Trophoblast cell (in vitro differentiated cells and primary cell): ENCODE measurements at places on chromosomes 4 and X.

GRCh38 chr4:139167774-139168444 lies 9.1 kb downstream of the ELF2 start:
- no peak overlapping the region for H3K27ac ChIP-seq
- H3K36me3 ChIP-seq = no peaks in the 10 kb centered on the region
- peak; percentile 73 for DNase-seq

GRCh38 chr4:139903845-139904244 lies 238.2 kb downstream of the MGST2 start:
- H3K4me3 ChIP-seq = no peak overlapping the region
- no peak for DNase-seq
- no peak overlapping the region for H3K27ac ChIP-seq
- no peaks in the 10 kb centered on the region for H3K27me3 ChIP-seq
- peaks cover 2% of the 10 kb centered on the region for H3K4me1 ChIP-seq

- no peak overlapping the region for H3K27ac ChIP-seq
- H3K4me1 ChIP-seq = no peaks in the 10 kb centered on the region
- H3K4me3 ChIP-seq = no peak overlapping the region
- no peaks in the 10 kb centered on the region for H3K27me3 ChIP-seq
- no peaks in the 10 kb centered on the region for H3K36me3 ChIP-seq
These were observed 148.5 kb downstream of the PPP3CA start for GRCh38 chr4:101198682-101199339.

GRCh38 chr4:40916880-40917279 lies 167.1 kb downstream of the NSUN7 start:
- no peaks in the 10 kb centered on the region for H3K27me3 ChIP-seq
- H3K27ac ChIP-seq = no peak overlapping the region
- no peaks in the 10 kb centered on the region for H3K4me1 ChIP-seq
- H3K36me3 ChIP-seq = peaks cover 3% of the 10 kb centered on the region

- no peak overlapping the region for H3K4me3 ChIP-seq
- H3K27ac ChIP-seq = no peak overlapping the region
- no peak for DNase-seq
- no peaks in the 10 kb centered on the region for H3K27me3 ChIP-seq
These were observed 40.0 kb downstream of the DHX15 start for GRCh38 chr4:24544208-24544988.

DNA sequence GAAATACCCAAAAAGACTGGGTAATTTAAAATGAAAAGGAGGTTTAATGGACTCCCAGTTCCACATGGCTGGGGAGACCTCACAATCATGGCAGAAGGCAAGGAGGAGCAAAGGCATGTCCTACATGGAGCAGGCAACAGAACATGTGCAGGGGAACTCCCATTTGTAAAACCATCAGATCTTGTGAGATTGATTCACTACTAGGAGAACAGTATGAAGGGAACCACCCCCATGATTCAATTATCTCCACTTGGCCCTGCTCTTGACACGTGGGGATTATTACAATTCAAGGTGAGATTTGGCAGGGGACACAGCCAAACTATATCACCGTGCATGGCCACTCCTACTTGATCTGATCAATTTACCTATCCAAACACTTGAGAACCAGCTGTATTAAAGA lies 131.5 kb upstream of the LDB2 start:
- H3K36me3 ChIP-seq = no peaks in the 10 kb centered on the region
- no peak overlapping the region for H3K27ac ChIP-seq
- no peaks in the 10 kb centered on the region for H3K4me1 ChIP-seq
- no peak overlapping the region for H3K4me3 ChIP-seq
- no peak for DNase-seq

DNA sequence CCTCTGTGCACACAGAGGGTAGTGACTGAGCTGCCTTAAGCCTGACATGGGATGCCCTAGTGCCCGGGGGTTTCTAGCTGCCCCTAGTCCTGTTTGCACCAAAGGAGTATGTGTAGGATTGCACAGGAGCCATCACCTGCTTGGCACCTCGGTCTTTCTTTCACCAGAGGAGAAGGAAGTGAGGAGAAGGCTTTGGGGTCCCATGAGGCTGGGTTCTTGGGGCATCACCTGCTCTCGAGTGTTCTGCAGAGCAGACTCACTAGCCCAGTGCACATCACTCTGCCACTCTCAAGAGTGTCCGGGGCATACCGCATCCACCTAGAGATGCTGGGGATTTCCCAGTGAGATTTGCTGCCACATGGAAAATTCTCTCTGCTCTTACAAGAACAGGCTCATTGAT lies 40.5 kb upstream of the GPR78 start:
- H3K36me3 ChIP-seq = no peaks in the 10 kb centered on the region
- H3K27me3 ChIP-seq = no peaks in the 10 kb centered on the region
- H3K27ac ChIP-seq = no peak overlapping the region

GRCh38 chrX:124341396-124342132 lies 4.8 kb upstream of the SH2D1A start:
- H3K27ac ChIP-seq = no peak overlapping the region
- DNase-seq = no peak
- H3K4me1 ChIP-seq = no peaks in the 10 kb centered on the region
- H3K4me3 ChIP-seq = no peak overlapping the region
- H3K36me3 ChIP-seq = no peaks in the 10 kb centered on the region

GRCh38 chrX:13005661-13006473 lies 31.0 kb downstream of the TMSB4X start:
- H3K4me1 ChIP-seq = no peaks in the 10 kb centered on the region
- DNase-seq = no peak
- no peak overlapping the region for H3K27ac ChIP-seq
